IMR-90 (cell line): ENCODE measurements at places on chromosomes 3 and 15. TPM values are rescaled to one million over a fixed set of nuclear protein-coding genes. Genes with fewer than 3 reads are reported as not detected.

- H3K4me3 ChIP-seq: no peak overlapping the region
- H3K27me3 ChIP-seq: no peaks in the 10 kb centered on the region
- H3K27ac ChIP-seq: no peak overlapping the region
- DNase-seq: peak; percentile 49
Observed at GRCh38 chr3:56323986-56324420, 144.3 kb downstream of the ERC2 start.

DNA sequence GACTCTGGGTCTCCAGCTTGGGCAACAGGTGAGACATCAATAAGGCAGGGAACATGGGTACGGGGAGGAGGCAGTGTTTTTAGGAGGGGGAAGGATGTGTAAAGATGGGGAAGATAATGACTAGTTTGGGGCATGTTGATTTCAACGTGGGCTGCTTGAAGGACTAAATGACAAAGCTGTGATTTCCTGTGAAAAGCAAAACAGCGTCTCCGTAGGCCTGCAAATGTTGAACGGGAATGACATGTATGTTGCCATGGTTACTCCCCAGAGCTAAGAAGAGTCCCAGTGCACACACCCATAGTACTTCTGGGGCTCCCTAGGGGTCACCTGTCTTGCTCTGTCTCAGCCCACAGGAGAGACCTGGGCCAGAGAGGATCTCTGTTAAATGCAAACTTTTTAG, 71.3 kb upstream of the ETV5 start:
- no peaks in the 10 kb centered on the region for H3K36me3 ChIP-seq
- DNase-seq: no peak
- H3K27me3 ChIP-seq: peaks cover 29% of the 10 kb centered on the region
- no peak overlapping the region for H3K27ac ChIP-seq
- H3K4me1 ChIP-seq: no peaks in the 10 kb centered on the region

DNA sequence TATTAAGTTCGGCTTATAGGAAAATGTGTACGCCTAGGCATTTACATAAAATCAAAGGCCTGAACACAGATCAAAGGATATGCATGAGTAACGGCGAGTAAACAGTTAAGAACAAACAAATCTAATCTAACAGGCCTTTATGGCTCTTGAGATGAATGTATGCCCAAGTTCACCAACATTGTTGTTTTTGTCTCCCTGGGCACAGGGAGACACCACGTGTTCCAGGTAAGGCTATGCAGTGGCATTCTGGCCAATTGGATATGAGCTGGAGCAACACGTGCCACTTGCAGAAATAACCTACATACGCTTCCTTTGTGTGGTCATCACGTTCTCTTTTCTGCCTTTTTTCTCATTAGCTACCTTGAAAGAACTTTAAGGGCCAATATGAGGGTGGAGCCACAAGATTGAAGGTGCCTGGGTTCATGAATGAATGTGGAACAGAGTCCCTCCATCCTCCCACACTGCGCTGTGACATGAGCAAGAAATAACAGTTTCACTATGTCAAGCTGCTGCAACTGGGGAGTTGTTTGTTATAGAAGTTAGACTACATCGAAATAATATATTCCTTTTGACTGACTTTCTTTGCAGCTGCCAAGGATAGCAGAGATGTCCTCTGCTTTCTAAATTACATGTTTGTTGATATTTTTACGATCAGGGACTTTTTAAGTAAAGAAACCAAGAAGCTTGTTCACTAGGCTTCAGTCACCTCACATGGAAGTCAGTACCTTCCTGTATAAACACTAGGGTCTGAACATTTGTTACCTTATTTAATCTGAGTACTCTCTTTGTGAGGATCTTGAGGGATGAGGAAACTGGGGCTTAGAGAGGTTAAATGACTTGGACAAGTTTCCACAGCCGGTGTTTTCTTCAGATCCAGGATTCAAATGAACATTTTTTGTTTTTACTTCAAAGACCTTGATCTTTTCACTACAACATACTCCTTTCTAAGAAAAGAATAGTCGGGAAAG, 427.5 kb upstream of the TBL1XR1 start:
- no peaks in the 10 kb centered on the region for H3K36me3 ChIP-seq
- H3K27me3 ChIP-seq: no peaks in the 10 kb centered on the region
- no peak for DNase-seq
- H3K4me3 ChIP-seq: no peak overlapping the region
- no peaks in the 10 kb centered on the region for H3K4me1 ChIP-seq

DNA sequence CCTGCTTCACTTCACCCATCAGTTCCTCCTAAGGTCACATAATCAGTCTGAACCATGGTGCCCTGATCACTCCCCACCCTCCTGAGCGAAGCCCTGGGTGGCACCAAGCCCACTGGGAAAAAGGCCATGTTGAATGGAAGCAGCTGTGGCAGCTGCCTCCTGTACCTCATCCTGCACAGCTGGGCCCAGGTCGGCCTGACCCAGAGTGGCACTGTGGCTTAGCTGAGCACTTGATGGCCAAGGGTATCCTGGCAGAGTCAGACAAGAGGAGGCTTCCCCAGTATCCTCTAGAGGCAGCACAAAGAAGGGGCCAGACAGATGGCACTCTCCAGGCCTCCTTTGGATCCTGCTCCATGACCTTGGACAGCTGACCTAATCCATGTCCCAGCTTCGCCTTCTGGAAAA, 68.4 kb downstream of the TLE3 start:
- peaks cover 6% of the 10 kb centered on the region; the same call in 1 of the 2 replicates for H3K4me1 ChIP-seq
- H3K4me3 ChIP-seq: no peak overlapping the region
- H3K36me3 ChIP-seq: no peaks in the 10 kb centered on the region

DNA sequence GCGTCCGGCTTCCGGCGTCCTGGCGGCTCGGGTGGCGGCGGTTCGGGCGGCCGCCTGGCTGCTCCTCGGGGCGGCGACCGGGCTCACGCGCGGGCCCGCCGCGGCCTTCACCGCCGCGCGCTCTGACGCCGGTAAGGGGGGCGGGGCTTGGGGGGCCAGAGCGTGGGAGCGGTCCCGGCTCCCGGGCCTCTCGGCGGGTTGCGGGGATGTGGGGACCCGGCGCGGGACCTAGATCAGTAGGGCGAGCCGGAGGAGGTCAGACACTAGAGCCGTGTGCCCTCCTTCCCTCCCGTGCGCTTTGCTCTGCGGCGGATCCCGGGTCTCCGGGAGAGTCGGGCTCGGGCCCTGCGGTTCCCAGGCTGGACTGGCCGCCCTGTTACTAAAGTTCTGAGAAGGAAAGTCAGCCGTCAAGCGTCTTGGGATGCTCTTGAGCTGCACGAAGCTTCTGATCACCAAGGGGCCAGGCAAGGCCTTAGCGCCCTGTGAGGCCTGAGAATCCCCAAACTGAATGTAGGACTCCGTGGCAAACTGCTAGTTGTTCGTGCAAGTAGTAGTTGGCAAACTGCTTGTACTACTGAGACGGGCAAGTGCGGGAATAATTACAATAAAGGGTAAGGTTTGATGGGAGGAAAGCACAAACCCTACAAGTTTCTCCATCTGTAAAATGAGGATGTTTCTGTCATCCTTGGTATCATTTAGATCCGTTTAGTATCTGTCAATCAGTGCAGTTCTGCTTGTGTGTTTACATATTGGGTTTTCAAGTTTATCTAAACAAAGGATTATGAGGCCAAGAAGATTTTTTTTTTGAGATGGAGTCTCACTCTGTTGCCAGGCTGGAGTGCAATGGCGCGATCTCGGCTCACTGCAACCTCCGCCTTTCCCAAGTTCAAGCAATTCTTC, 587 bp downstream of the PIGX start:
- H3K27ac ChIP-seq: peak overlapping the region; percentile 61
- 0 out of 2 replicates have a peak, but pooled peaks cover 3% of the 10 kb centered on the region for H3K4me1 ChIP-seq
- peak overlapping the region; percentile 70 for H3K4me3 ChIP-seq
- DNase-seq: peak; percentile 57

- H3K4me1 ChIP-seq: peaks cover 2% of the 10 kb centered on the region; the same call in 1 of the 2 replicates
- no peaks in the 10 kb centered on the region for H3K36me3 ChIP-seq
- peaks cover 34% of the 10 kb centered on the region for H3K27me3 ChIP-seq
- H3K4me3 ChIP-seq: no peak within 1 kb of the TSS
- H3K27ac ChIP-seq: no peak within 1 kb of the TSS
Observed at GRCh38 chr3:129060276-129061022, at the start of gene GP9. TSS of gene GP9 (plus strand) at chr3:129060779. CDS start at chr3:129061740, 961 bp downstream.

DNA sequence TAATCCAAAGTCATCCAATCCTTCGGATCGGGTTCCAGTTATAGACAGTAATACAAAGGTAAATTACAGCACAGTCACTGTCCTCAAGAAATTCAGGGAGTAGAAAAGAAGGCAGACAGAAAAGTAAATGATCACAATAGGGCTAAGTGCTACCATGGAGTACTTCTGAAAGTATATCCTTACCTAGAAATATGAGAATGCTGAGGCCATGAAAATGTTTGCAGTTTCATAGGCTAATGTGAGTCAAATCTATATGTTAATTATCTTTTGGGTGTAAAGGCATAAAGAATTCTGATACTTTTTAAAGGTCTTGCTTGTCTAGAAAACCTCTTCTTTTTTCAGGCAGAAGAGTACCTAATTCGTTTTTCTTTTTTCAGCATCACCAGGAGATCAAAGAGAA, 29.8 kb downstream of the PBRM1 start:
- H3K4me1 ChIP-seq: no peaks in the 10 kb centered on the region
- no peak overlapping the region for H3K4me3 ChIP-seq
- no peak overlapping the region for H3K27ac ChIP-seq
- no peak for DNase-seq

DNA sequence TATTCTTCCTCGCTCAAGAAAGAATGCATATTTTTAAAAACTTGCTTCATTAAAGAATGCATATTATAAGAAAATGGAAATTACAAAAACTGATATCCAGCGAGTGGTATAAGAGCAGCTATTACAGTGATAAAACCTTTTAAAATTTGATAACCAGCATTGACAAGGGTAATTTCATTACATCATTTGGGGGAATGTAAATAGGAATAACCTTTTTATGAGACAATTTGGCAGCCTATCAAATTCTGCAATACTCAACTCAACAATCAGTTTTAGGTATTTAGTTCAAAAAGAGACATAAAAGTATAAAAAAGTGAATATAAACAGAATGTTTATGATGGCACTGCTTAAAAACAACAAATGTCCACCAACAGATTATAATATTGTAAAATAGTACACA, 35.4 kb downstream of the MAP4 start:
- H3K4me3 ChIP-seq: no peak overlapping the region
- no peak overlapping the region for H3K27ac ChIP-seq

DNA sequence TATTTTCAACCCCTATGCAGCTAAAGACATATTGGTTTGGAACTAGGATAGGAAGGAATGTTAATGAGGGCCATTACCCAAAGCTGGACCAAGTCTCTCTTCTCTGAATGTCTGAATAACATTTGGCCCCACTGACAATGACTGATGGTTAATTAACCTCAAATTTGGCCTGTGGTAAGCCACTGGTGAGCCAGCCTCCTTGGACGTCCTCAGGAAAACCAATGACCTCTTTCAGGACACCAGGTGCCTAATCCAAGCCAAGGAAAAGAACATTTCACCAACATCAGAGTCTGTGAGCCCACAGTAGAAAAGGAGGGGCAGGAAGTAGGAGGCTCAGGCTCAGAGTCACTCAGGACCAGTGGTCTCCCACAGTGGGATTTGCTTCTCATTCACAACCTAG, 56.4 kb upstream of the ETV5 start:
- DNase-seq: no peak
- H3K4me1 ChIP-seq: peaks cover 3% of the 10 kb centered on the region; the same call in 1 of the 2 replicates
- no peak overlapping the region for H3K4me3 ChIP-seq
- no peak overlapping the region for H3K27ac ChIP-seq
- H3K36me3 ChIP-seq: no peaks in the 10 kb centered on the region

- no peaks in the 10 kb centered on the region for H3K27me3 ChIP-seq
- H3K36me3 ChIP-seq: no peaks in the 10 kb centered on the region
- DNase-seq: no peak
- no peak overlapping the region for H3K27ac ChIP-seq
- H3K4me1 ChIP-seq: no peaks in the 10 kb centered on the region
- H3K4me3 ChIP-seq: no peak overlapping the region
Observed at GRCh38 chr3:141653847-141654246, 84.3 kb upstream of the RNF7 start.

Gene RAB6B
- 0.18 and 0.28 TPM in 2 replicates for total RNA-seq

Gene DCBLD2
- 196 and 275 TPM in 2 replicates for total RNA-seq

Gene TICRR
- 3.0 and 3.3 TPM in 2 replicates for total RNA-seq

Gene ALPK3
- under 0.01 TPM in 2 replicates for total RNA-seq
